ENCODE measurements at places on chromosomes 4 and X.

- DNase-seq, result no peak
Measured at GRCh38 chr4:152957437-152958171, 21.5 kb downstream of the FHDC1 start.

GRCh38 chrX:153491918-153492317, 2.9 kb upstream of the BGN start:
- no peak for DNase-seq

- no peak for DNase-seq
Measured at GRCh38 chrX:104712515-104712914, 146.5 kb downstream of the IL1RAPL2 start.

DNA sequence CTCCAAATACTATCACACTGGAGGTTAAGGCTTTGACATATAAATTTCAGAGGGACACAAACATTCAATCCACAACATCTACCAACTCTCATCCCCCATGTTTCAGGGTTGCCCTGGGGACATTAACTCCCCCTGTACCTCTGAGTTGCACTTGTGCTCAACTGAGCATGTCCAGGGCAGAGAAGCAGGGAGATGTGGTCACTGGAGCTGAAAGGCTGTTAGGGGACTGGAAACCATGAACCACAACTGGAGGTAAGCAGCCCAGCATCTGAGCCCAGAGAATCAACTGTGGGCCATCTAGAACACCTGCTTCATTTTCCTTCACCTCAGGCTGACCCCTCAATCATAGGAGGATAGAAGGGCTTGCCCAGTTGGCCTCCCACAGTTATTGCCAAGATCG, 641.1 kb downstream of the MID1IP1 start:
- no peak for DNase-seq

DNA sequence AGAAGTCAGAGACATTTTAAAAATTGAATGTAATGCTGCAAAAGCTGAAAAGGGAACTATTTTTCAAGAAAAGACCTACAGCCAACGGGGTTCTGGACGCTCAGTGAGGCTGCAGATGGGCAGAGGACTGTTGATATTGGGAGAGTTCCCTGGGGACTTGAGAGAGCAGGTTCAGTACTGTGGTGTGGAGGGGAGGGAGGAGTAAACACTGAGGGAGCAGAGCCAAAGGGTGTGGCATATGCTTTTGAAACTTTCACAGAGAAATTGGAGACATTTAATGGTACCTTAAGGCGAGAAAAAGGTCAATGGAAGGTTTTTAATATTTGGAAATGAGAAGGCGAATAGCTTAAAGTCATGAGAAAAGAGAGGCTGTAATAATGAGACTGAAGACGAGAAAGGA, 62.2 kb upstream of the GPM6A start:
- no peak for DNase-seq
